CD8-positive, alpha-beta T cell (primary cell): ENCODE measurements at places on chromosomes 5 and 9. TPM values are rescaled to one million over a fixed set of nuclear protein-coding genes. Genes with fewer than 3 reads are reported as not detected.

The SHOC1 gene
- total RNA-seq = not detected

The SPINK13 gene
- total RNA-seq = not detected

The TAF11L10 gene
- total RNA-seq = not detected

The CAMSAP1 gene
- 20.8 TPM for total RNA-seq

The CYLC2 gene
- total RNA-seq = not detected

The LCN2 gene
- not detected for total RNA-seq

The AGGF1 gene
- total RNA-seq = 14.9 TPM

The SCGB3A2 gene
- total RNA-seq = not detected

The OTULINL gene
- 93.1 TPM for total RNA-seq

The ANKRD18A gene
- 0.90 TPM for total RNA-seq

The CDKN2B gene
- total RNA-seq = not detected

The ABLIM3 gene
- total RNA-seq = not detected

The TRAF1 gene
- 61.2 TPM for total RNA-seq

The SLC22A4 gene
- total RNA-seq = 0.67 TPM

The BARHL1 gene
- not detected for total RNA-seq

The CARTPT gene
- total RNA-seq = not detected

The NTMT1 gene
- total RNA-seq = 51.1 TPM

The GRHPR gene
- total RNA-seq = 25.5 TPM

The ADAMTS12 gene
- not detected for total RNA-seq

The ARSI gene
- total RNA-seq = 0.61 TPM

The ANKRA2 gene
- total RNA-seq = 44.1 TPM

The DDX31 gene
- 15.6 TPM for total RNA-seq

The NIPAL4 gene
- total RNA-seq = 0.25 TPM

The PCDHGB7 gene
- not detected for total RNA-seq

The AHRR gene
- 0.22 TPM for total RNA-seq

The CMYA5 gene
- 0.16 TPM for total RNA-seq
